ENCODE measurements at places on chromosomes 5 and 9.

- peak; percentile 69 for DNase-seq
Observed at GRCh38 chr5:91293131-91293530, 90.0 kb downstream of the ARRDC3 start.

- no peak for DNase-seq
Observed at GRCh38 chr5:45089870-45090269, 281.1 kb downstream of the MRPS30 start.

GRCh38 chr5:91133183-91133582 lies 249.9 kb downstream of the ARRDC3 start:
- no peak for DNase-seq

- DNase-seq = no peak
Observed at GRCh38 chr5:87268970-87269377, 1.3 kb downstream of the RASA1 start.

DNA sequence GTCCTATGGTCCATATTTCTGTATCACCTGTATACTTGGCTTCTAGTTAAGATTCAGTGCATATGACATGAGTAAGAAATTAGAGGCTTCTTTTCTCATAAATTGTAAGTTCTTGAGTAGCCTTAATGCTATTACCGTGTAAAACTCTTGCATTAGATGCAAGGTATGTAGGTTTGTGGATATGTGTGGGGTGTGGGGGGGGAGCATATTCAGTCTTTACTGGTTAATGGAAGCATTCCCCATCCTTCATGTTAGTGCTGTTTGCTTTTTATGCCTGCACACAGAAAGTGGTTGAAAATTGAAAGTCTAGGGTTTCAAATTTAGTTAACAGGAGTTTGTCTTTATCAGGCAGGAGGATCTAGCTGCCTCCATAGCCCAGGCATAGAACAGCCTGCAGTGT lies 16.1 kb downstream of the RAI14 start:
- DNase-seq = no peak

DNA sequence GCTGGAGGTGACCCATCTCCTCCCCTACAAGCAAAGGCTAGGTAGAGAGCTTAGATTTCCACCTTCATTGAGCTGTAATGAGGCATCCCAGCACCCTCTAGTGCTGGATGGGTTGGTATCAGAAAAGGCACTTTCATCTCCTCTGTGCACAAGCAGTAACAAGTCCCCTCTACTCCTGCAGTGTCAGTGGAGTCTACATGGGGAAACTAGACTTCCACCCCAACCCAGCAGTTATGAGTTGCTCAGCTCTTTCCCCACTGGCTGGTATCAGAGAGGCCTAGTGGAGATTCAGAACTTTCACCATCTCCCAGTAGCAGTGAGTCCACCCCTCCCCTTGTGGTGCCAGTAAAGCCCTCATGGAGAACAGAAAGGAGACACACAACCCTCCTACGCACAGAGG lies 17.9 kb downstream of the FCN1 start:
- no peak for DNase-seq

DNA sequence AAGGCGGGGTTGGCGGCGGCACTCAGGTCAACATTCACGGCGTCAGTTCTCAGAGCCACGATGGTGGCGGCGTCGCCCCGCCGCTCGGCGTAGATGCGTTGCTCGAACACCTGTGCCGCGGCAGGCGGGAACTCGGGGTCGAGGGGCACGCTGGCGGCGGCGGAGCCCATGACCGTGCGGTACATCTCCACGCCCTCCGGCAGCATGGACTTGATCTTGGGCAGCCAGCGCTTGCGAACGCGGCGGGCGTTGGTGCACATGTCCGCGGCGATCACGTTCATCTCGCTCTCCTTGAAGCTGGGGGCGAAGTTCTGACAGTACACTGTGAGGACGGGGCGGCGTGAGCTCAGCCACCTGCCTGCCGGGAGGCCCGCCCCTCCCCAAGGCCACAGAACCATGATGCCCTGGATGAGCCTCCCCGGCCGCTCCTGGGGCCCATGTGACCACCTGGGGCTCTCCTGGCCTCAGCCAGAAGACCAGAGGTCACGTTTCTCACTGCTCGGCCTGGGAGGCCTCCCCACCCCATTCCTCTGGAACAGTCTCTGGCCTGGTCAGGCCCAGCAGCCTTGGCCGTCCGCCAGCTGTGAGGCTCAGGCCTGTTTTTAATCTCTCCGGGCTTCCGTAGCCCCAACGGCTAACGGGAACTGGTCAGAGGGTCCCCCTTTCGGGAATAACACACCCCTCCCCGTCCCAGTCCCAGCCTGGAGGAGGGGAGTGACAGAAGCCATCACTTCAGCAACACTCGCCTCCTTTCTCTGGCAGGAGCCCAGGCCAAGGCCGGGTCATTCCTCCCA lies 50.7 kb upstream of the UBAC1 start:
- DNase-seq = no peak

DNA sequence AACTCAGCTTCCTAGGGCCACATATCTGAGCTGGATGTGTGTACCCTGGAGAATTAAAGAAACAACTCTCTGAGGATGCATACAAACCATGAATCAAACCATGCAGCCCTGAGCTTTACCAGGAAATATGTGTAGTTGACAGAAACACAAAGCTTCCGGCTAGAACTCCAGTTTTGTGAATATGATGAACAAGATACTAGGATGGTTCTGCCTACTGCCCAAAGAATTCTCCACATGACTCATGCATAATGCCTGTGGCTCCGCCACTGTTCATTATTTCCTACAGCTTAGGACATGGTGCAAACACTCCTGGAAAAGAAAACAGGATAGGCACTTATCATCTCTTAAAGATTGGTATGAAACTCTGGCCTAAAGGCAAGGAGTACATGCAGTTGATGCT lies 343.4 kb downstream of the DNAH5 start:
- DNase-seq = no peak

- peak; percentile 71 for DNase-seq
Observed at GRCh38 chr5:149837680-149838269, 106.8 kb downstream of the PDE6A start.

DNA sequence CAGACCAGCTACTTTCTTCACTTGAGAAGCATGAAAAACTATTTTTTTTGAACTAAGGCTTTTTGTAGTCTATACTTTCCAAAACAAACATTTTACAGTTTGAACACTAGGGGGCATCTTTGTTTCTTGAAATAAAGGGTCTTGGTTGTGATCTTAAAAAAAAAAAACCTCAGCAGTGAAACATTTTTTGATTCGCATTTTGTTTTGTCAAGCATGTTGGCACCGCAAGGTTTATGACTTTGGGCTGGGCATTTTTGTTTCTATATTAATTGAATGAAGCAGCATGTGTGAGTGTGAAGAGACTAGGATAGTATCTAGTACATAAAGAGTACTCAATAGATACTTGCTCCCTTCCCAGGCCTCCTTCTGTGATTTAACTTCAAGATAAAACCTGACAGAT lies 31.6 kb upstream of the ACOT12 start:
- no peak for DNase-seq

DNA sequence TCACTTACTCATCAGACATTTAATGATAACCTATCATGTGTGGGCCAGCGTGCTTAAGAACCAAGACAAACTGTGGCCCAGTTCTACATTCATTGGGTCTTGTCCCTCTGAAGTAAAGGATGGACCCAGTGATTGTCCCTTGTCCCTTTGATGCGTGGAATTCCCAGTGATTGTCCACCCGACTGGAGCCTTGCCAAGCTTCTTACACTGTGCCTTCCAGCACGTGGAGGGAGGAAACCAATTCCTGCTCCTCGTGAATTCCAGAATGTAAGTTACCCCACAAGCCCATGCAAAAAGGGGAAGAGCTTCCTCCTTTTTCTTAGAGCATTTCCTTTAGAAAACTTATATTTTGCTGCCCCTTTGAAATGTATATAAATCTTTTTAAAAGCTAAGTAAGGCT lies 7.9 kb downstream of the CKMT2 start:
- DNase-seq = no peak

- no peak for DNase-seq
Observed at GRCh38 chr5:83256091-83256780, 178.9 kb downstream of the XRCC4 start.

- DNase-seq = no peak
Observed at GRCh38 chr9:37184905-37185867, 64.8 kb downstream of the ZCCHC7 start.

- peak; percentile 100 for DNase-seq
Observed at GRCh38 chr5:179275941-179276837, 69.1 kb downstream of the ADAMTS2 start.

DNA sequence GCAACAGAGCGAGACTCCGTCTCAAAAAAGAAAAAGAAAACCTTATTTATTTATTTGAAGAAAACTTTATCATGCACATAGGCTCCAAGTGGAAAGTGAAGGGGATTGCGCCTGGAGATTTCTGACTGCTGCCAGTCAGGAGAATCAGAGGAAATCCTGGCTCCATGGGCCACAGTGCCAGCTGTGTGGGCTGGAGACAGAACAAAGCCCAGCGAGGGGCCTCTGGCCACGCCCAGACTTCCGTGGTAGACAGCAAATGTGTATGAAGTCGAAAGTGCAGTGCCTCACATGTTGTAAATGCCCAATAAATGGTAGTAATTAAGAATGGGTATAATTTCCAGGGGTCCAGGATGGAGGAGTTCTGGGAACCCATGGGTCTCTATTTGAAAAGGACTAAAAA lies 75.8 kb upstream of the WWC1 start:
- peak; percentile 46 for DNase-seq

GRCh38 chr5:570446-570845 lies 41.7 kb upstream of the CEP72 start:
- DNase-seq = no peak

GRCh38 chr5:151234476-151235238 lies 10.8 kb upstream of the CCDC69 start:
- DNase-seq = no peak

DNA sequence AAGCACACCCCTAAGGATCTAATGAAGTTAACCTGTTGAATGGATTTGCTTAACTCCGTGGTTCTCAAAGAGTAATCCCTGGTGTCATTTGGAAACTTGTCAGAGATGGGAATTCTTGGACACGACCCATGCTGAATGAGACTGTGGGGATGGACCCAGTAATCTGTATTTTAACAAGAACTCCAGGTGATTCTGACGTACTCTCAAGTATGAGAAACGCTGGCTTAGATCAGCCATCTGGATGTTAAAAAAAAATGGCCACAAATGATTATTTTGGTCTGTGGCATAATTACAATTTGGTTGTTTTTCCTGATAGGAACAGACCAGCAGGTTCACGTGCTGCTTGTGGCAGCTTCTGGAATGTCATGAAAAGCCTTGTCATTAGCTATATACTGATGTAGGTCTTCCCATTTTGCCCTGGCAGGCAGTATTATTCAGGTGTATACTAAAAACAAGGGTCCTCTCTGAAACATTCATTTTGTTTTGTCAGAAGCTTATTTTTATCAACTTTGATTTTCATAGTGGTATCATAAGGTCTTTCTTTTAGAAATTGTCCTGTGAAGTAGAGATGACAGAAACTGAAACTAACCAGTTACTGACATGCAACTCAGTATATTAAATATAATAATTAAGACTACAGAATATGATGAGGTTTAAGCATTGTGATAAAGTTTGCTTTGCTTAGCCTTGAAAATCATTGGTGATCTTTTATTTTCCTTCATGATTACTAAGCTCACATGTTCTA lies 15.4 kb downstream of the CPEB4 start:
- DNase-seq = no peak

DNA sequence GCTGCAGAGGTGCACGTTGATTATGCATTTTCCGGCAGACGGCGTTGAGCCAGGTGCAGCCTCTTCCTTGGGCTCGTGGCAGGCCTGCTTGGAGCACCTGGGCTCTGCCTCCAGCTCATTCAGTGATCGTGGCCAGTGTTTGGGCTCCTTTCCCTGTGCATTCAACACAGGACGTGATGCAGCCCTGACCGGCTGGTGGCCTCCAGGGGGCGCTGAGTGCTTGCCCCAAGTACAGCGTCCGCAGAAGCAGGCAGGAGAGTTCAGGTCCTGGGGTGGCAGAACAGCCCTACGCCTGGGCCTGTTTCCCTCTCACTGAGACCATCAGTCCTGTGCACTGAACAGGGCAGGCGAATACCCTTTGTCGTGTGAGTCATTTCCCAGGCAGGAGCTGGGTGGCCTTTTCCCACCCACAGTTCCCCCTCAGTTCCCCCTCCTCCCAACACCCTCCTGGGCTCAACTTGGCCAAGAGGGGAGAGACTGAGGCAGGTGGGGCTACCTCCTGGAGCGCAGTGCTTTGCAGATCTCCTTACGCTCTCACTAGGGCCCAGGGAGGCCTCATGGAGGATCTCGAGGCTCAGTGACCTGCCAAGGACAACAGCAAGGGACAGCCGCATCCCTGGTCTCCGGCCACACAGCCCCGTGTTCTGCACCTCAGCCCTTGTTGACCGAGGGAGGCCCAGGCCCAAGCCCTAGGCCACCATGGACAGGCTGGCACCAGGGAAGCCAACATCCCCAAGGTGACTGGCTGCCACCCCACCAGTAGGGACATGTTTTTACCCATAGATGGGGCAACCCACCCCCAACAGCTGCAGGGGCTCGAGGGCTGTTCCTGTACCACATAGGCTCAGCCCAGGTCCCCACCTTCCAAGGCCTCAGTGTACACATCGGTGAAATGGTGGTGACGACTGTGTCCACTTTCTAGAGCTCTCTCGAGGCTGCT lies 52.9 kb downstream of the LRSAM1 start:
- DNase-seq = peak; percentile 77

GRCh38 chr9:114005371-114006154 lies 72.5 kb downstream of the AMBP start:
- no peak for DNase-seq

GRCh38 chr5:144281784-144282183 lies 111.1 kb downstream of the KCTD16 start:
- no peak for DNase-seq

DNA sequence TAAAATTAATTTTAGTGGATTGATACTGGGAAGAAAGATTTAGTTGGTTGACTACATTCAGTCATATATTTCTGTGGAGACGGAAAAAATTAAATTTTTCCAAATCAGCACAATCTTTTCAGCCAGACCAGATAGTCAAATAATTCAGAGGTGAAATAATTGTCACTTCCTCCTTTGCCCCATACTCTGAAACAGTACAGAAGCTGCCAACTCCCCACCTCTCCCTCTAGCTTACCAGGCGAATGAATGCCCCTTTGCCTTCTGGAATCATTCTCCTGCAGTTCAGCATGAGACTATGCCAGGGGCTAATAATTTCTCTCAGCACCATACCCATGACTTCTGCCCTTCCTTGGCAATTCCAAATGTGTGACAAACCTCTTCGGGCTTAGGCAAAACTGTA lies 43.5 kb downstream of the EBF1 start:
- peak; percentile 49 for DNase-seq

GRCh38 chr5:138339091-138339456 lies 1.0 kb downstream of the FAM53C start:
- no peak for DNase-seq

- no peak for DNase-seq
Observed at GRCh38 chr9:98927724-98928123, 16.0 kb upstream of the COL15A1 start.

- DNase-seq = no peak
Observed at GRCh38 chr5:160685219-160685618, 166.8 kb downstream of the ATP10B start.

DNA sequence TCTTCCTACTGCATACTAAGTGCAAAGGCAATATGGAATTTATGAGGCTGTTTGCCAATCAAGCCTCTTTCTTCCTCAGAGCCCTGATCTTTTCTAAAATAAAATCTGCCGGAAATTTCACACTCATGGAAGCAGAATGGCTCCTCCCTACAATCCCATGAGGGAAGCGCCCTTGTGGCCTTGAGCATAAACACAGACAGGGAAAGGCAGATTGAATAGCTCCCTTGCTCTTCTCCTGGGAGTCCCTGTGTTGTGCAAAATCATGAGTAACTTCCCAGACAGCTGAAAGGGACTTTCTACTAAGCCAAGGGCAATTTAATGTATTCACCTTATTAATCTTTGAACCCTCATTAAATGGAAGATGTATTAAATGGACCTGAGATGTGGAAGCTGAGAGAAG lies 226.1 kb upstream of the PIK3R1 start:
- no peak for DNase-seq

- DNase-seq = no peak
Observed at GRCh38 chr5:15243301-15244020, 256.5 kb upstream of the FBXL7 start.

Data from MG63 (cell line).